ENCODE measurements at places on chromosomes 7 and 10.
A peak's percentile ranks its signal among the peaks of the same experiment; 100 is the strongest.

DNA sequence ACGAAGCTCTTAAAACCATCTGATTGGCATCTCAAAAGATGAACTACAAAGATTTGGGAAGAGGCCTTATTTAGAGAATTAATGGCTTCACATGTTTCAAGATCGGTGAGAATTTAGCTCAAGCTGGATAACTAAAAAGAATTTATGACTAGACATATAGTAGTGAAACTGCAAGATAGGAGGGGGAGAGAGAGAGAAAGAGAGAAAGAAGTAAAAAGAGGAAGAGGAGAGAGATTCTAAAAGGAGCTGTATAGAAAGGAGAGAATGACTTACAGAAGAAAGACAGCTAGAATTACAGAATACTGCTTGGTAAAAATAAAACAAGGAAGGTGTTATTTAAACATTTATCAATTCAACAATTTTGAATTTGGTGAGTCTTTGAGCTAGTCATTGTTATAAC lies 592.3 kb downstream of the SH2D4B start:
- DNase-seq: no peak

- peak; percentile 87 for DNase-seq
These were observed 192.0 kb downstream of the OTUD1 start for GRCh38 chr10:23630885-23631284.

DNA sequence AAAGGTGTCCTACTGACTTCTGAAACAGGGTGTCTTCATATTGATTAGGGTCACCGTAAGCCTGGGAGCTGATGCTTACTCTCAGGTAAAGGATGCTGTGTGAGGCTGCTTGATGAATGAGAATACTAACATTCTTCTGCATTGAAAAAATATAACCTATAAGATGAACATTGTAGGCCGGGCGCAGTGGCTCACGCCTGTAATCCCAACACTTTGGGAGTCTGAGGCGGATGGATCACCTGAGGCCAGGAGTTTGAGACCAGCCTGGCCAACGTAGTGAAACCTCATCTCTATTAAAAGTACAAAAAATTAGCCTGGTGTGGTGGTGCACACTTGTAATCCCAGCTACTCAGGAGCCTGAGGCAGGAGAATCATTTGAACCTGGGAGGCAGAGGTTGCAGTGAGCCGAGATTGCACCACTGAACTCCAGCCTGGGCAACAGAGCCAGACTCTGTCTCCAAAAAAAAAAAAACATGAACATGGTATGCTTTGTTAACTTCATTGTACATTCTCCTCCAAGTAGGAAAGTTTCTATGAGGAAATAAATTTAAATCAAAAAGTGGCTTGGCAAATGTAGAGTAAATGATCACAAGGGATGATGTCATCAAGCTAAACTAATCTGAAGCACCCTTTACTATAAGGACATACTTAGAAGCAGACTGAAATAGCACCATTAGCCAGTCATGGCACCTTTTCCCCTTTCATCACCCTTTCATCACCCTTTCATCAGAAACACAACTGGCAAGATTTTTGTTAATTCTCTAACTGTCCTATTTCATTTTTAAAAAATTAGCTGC lies 1.5 kb upstream of the BRAF start:
- DNase-seq: no peak

DNA sequence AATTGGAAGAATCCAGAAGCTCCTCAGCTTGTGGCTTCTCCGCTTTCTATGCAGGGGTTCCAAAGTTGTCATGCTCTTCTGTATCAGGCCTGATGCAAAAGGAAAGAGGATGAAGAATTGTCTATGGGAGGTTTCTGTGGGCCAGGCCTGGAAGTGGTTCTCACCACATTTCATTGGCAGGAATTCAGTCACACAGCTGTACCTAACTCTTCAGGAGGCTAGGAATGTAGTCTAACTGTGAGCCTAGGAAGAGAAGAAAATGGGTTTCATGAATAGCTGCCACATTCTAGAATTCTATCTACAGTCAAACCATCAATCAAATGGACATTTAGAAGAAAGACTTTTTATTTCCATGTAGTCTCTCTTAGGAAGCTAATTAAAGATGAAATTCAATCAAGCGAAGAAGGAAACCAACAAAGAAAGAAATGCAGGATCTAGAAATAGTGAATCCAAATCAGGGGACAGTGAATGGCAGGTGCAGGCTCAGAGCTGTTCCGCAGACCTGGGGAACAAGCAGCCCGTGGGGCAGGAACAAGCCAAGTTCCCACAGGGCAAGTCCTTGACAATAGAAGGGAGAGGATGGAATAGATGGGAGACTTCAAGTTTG lies 25.4 kb upstream of the USP6NL start:
- no peak for DNase-seq

DNA sequence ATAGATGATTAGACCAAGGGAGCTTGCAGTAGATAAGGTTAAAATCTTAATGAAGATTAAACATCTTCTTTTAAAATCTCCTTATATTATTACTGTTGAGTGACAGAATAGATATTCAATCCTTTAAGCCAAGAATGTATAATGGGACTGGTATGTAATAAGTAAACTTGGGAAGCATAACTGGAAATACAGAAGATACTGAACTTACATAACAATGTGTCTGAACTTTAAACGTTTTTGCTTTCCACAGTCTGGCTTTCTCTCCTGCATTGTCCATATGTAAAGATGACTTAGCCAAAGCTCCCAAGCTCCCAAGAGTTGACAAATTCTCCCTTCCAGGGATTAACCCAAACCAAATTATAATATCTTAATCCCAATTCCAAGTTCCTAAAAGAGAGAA lies 129.8 kb downstream of the KCND2 start:
- DNase-seq: no peak

DNA sequence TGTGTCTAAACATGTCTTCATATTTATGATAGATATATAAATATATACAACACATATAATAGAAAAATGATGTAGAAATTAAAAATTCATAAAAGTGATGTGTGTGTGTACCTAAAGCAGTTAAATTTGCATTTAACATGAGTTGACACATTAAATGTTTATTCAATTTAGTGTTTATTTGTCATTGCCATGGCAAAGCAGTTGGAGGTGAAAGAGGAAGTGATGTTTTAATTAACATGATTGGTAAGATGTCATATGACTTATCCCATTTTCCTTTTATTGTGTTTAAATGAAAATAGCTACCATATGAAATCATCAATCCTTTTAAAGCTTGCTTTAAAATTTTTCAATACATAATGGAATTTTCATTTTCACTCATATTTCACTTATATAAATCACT lies 452.6 kb downstream of the SUGCT start:
- DNase-seq: no peak
